ENCODE measurements at places on chromosomes 2 and 18.

DNA sequence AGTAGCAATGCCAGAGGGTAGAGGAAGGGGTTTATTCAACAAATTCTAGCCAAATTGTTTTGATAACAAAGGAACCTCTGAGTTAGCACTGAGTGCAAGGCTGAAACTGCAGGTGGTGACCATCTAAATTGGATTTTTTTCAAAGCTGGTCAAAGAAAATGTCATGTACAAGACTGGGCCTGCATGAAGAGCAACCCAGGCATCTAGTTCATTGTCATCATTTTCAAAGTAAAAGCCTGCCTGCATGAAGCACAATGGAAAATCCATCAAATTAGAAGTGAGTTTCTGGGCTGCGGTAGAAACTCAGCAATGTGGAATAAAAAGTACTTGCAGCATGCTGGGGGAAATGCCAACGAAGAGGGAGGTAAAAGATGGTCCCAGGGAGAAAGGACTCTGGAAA lies 80.8 kb upstream of the PPP1CB start:
- no peak for DNase-seq

DNA sequence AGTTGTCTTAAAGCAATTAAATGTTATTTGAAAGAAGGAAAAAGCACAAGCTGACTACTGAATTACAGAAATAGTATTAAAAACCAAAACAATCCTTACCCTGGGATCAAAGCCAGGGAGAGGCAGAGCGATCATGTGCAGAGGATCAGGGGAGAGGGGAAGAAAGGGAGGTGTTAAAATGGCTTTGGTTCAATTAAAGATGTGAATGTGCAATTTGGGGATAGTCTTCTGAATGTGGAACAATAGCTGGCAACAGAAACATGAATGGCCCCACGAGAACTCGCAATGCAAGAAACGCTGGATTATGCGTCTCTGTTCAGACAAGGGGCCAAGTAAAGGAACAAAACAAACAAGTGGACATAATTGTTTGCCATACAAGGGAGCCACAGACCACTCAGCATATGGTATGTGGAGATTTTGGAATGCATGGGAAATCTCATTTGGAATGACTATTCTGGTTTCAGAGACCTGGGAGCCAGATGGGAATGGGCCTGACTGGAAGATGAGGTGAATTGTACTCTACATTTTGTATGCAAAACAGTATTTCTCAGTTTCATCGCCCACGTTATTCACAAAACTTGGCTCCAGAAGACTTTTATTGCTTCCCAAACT lies 155.4 kb downstream of the SLC4A3 start:
- no peak for DNase-seq

GRCh38 chr2:8203364-8203763 lies 478.5 kb upstream of the ID2 start:
- no peak for DNase-seq

DNA sequence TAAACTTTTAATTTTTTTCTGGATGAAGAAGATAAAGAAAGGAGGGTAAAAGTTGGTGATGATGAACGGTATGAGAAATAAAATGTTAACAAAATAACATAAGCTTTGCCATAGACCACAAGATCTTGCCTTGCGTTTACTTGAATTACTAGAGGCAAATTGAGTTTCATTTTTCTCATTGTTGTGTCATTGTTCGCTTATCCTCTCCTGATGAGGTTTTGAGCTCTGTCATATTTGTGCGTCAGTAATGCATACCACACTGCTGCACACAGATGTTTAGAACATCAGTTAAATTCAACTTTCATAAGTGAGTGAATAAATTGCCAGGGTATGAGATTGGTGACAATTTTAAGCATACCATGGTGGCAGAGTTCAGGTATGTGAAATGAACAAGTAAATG lies 843.6 kb downstream of the SUCLG1 start:
- no peak for DNase-seq

DNA sequence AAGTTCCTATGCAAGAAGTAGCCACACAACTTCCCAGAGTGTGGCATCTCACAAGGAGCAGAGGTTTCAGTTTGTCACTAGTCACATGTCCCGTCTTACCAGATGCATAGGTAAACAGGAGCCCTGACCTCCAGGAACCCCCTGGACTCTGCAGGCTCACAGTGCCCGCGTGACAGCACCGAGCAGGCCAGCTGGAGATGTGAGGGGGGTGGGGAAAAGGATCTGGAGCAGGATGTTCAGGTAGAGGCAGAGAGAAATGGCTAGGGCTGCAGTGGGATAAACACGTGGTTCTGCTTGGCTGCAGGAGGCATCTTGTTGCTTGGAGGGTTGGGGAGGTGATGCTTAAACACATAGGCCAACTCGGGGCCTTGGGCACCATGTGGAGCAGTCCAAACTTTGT lies 54.2 kb downstream of the IMPA2 start:
- no peak for DNase-seq

DNA sequence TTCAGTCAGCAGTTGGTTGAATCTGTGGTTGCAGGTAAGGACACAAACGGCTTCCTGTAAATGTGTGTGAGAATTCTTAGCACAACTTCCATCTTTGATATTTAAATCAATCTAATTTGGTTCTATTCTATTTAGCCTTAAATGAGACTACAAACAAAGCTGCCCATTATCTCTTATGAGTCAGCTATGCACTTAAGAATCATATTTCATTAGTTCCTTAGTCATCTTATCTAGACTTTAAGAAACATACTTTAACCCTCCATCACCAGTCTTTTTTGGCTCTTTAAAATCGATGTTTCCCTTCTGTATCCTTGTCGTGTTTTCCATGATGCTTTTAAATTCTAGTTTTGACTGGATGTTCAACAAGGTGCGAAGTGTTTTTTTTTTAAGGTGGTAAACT lies 114.4 kb upstream of the TMEM200C start:
- DNase-seq: no peak

- DNase-seq: no peak
Observed at GRCh38 chr18:51070545-51070944, 40.5 kb downstream of the SMAD4 start.

GRCh38 chr2:100166701-100167100 lies 24.3 kb upstream of the AFF3 start:
- no peak for DNase-seq

DNA sequence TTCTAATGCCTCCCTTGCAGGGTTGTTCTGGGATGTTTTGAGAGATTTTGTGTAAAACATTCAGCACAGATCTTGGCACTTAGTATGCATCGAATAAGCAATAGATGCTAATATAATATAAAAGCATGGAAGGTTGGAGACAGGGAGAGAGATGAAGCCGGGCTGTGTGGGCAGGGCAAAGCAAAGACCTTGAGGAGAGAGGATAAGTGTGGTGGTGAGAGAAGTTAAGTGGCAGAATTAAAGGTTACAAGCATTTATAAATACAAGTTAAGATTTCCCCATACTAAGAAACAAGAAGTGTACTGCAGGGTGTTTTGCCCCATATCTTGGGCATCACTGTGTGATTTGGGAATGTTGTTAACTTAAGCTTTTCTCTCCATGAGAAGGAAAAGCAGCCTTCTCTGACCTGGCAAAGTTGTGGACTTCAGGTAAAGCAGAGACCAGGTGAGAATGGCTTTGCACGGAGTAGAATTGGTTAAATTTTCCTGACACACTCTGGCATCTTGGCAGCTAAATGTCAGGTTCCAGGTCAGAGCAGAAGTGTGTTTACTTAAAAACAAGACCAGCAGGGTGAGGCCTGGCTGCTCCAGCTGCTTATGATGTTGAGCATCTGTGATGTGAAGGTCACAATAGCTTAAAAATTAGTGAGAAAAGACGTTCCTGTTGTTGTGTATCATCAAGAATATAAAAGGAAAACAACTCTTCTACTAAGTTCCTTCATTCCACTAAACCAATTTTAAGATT lies 288.5 kb upstream of the HNMT start:
- no peak for DNase-seq

DNA sequence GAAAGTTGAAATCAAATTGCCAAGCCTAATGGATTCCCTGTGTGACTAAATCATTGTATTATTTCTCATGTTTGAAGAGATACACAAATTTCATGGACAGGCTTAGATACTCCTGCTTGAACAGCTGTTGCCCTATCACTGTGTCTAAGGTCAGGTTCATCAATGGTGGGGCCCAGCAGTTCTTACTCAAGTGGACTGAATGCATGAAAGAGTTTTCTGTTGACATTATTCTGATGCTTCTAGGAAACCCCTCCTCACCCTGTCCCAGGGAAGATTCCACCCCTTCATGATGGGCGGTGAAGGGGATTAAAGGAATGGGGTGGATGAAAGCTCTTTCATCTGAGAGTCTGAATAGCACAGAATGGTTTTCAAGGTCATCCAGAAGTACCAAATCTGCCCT lies 148.8 kb downstream of the INO80D start:
- no peak for DNase-seq
